ENCODE measurements at places on chromosomes 5 and 9. TPM values are rescaled to one million over a fixed set of nuclear protein-coding genes. Genes with fewer than 3 reads are reported as not detected.

GRCh38 chr9:94139672-94140417, 55.6 kb downstream of the PTPDC1 start:
- no peak for DNase-seq

DNA sequence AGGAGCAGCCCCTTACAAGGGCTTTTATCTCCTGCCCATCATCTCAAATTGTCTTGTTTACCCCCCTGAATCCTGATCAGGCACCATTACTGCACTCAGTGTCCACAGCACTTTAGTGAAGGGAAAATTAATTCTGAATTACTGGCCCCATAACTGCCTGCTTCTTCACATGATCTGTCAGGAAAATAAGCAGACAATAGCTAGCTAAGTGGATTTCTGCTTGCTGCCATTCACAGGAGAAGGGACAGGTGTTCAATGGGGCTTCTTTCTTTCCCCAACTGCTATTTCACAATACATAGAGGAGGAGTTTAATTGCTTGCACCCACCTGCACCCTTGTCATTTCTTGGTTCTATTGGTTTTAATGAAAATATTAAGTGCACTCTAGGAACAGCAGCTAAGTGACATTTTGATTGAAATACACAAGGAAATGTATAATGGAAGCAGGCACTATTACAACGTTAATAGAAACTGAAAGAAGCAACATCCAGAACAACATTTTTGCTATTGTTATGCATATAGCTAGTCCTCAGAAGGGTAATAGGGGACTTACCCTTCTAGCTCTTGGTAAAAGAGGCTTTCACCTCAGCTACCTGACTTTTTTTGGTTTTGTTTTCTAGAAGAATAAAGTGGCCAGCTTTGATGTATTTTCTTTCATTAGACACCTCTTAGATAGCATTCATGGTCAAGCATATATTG, 599.3 kb upstream of the TLE4 start:
- DNase-seq: no peak

DNA sequence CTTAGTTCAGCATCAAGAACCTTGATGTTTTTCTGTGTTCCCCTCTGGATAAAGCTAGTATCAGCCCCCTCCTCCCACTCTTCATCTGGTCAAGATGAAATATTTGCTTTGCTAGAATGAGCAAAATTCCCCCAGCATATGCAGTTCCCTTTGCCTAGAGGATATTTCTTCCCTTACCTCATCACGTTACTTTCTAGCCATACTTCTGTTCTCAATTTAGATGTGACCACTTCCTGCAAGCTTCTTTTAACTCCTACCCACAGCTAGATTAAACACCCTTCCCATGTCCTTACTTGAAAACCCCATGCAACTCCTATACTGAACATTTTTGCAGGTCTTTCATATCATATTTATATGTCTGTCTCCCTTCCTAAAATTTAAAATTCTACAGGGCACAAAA, 178.9 kb upstream of the TUSC1 start:
- DNase-seq: no peak

Gene SLC36A3
- total RNA-seq: not detected

- no peak for DNase-seq
Observed at GRCh38 chr9:118529210-118529609, 825.0 kb downstream of the TLR4 start.

DNA sequence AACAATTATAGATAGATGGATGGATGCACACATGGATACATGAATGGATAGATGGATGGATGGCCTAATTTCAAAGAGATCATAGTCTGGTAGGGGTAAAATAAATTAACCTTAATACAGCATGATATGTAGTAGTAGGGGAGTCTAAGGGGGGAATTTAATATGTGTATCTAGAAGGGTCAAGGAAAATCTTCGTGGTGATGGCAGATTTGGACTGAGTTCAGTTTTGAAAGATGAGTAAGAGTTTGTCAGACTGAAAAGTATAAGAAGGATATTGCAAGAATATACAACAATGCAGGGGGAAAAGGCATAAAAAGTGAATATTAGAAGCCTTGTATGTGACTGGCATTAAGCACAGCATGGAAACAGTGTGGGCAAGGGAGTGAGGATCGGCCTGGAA, 98.7 kb downstream of the ZNF462 start:
- no peak for DNase-seq

Gene KCNMB1
- total RNA-seq: not detected

Gene SLC36A2
- not detected for total RNA-seq

Gene CORO2A
- 30.5 TPM for total RNA-seq

Gene SELENOP
- 56.9 TPM for total RNA-seq

DNA sequence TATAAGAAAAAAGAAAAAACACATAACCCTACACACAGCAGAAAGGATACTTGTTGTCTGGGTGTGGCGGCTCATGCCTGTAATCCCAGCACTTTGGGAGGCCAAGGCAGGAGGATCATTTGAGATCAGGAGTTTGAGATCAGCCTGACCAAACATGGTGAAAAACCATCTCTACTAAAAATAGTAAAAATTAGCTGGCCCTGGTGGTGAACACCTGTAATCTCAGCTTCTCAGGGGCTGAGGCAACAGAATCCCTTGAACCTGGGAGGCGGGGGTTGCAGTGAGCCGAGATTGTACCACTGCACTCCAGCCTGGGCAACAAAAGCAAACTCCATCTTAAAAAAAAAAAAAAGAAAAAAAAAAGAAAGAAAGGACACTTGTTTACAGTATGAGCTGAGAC, 147.6 kb upstream of the PITX1 start:
- DNase-seq: no peak

Gene CTSV
- 50.5 TPM for total RNA-seq

Gene WDR38
- total RNA-seq: not detected

DNA sequence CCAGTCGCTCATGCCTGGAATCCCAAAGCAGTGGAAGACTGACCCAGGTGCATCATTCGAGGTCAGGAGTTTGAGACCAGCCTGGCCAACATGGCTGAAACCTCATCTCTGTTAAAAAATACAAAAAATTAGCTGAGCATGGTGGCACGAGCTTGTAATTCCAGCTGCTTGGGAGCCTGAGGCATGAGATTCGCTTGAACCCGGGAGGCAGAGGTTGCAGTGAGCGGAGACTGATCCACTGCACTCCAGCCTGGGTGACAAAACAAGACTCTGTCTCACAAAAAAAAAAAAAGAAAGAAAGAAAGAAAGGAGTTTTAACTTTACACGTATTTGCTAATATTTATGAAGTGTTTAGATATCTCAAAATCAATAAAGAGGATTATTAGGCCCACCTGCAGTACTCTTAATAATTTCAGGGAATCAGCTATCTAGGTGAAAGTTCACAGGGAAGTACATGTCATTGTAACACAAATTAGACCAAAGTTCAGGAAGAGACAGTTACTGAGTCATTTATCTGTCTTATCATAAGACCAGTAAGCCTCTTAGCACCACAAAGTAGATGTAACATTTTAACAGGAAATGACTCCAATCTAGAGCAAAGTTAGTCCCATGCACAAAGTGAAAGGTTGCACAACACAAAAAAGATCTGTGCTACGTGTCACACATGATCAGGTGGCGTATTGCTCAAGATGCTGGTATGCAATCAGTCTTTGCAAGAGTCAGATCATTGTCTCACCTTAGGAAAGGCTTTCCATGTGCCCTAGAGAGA, 34.1 kb upstream of the PLIN2 start:
- DNase-seq: no peak

Gene IFNB1
- not detected for total RNA-seq

- peak; percentile 7 for DNase-seq
Observed at GRCh38 chr5:9283473-9283872, 262.4 kb downstream of the SEMA5A start.

Gene RAI14
- total RNA-seq: 65.4 TPM

DNA sequence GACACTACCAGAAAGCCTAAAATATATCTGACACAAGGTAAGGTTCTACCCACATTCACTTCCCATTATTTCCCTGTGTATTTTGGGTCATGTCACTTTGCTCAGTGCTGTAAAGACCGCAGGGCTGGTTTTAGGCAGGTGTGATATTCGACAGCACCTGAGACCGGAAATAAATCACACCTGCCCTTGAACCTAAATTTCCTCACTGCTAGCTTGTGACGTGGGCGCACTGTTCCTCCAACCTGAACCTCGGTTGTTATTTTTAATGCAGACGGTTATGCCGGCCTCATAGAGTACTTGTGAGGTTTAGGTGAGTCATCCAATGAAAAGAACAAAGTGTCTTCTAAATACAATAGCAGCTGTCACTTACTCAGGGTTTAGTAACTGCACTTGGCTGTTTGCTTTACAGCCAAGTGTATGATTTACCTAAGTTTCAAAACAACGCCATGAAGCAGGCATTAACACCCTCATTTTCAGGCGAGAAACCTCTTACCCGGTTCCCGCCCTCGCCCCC, 20.7 kb upstream of the ZNF782 start:
- no peak for DNase-seq

Gene SCGB3A1
- not detected for total RNA-seq

DNA sequence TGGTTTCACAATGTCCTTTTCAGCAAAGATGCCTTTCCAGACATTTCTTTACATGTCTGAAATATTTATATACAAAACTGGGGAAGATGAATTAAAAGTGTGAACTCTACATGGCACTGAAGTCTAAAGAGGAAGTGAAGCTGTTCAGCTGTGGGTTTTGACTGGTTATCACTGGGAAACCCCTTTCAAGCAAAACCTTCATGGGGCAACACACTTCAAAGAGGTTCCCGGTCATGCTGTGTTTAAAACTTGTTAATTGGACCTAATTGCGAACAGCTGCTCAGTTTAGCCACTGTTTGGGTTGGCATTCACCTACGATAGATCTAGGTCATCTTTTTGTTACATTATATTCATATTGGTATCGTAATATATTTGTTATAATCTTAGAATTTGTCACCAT, 20.0 kb upstream of the GDNF start:
- no peak for DNase-seq

GRCh38 chr5:133652951-133653759, 40.8 kb upstream of the FSTL4 start:
- no peak for DNase-seq

Gene EPB41L4B
- 11.8 TPM for total RNA-seq

GRCh38 chr5:178793151-178793550, 62.7 kb upstream of the ZNF354A start:
- DNase-seq: peak; percentile 79

Gene LRRC19
- total RNA-seq: not detected

DNA sequence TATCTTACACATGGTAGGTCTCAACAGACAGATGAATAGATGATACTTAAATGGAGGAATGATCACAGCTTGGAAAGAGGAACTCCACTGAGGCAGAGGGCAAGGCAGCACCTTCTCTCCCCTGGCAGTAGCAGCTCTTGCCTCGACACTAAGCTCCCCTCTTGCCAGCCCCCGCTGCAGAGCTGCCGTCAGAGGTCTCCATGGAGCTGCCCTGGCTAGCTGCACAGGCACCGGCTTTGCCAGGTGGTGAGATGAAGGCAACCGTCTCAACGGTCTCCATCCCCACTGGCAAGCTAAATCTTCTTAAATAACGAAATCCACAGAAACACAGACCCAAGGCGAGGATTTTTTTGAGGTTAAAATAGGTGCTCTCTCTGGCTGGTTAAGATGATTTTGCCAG, 81.2 kb downstream of the CRB2 start:
- DNase-seq: no peak

Gene FAM81B
- total RNA-seq: not detected

DNA sequence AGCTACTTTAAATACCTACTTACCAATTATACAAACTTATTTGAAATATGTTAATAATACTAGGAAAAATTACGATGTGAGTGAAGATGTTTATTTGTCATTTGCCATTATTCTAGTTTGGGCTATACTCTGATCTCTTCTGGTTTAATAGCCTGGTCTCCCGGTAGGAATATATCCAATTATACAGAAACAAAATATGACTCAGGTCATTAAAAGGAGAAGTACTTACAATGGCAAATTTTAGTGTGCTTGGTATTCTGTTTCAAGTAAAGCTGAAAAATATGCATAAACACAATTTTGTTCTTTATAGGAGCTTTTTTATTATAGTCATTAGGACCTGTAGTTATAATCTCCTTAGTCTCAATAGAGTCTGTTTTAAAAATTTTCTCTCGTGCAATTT, 176.8 kb downstream of the SLCO4C1 start:
- DNase-seq: no peak

Gene TRIM36
- 11.7 TPM for total RNA-seq

DNA sequence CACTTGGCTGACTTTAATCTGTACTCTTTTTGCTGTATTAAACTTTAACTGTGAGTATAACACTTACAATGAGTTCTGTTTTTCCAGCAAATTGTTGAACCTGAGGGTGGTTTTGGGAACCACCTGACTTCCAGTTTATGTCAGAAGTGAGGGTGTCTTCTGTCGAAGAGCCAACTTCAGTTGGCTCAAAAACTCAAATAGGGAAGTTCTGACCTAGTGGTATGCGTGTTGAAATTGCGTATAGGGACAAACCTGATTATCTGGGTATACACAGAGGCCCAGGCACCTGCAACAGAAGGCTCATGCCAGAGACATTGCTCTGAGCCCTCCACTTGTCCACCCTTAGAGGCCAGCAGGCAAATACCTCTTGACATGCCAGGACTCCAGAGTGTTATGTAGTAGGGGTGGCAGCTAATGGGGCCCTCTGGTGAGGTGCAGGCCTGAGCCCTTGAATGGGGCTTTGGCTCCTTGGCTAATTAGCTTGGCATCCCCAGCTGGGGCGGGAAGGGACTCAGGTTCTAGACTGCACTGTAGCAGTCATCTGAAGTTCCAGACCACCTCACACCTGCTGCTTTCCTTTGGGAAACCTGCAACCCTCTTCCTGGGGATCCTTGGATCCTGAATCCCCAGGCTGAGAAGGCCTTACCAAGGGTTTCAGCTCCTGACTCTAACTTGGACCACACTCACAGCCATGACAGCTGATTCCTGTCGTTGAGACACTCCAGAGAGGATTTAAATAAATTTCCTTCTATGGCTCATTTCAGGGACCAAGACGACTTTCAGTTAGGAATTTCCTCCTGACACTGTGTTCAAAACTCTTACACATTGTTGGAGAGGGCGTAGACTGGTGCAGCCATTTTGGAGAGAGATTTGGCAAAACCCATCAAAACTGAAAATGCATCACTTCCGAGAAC, 189.6 kb downstream of the HSPA4 start:
- no peak for DNase-seq

DNA sequence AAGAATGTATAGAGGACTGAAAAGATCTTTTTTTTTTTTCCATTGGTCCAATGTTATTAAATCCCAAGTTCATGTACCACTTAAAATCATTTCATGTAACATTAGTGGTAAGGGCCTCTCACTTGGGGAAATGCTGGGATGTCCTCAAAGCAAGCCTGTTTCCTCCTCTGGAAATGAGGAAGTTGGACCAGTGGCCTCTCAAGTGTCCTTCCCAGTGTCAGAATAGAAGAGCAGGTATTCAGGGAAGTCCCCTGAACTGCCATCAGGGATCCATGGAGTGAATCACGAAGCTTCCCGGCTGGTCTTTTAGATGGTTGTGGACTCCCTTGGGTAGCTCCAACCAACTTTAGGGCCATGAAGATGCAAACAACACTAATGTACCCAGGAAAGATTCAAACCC, 55.2 kb upstream of the AFAP1L1 start:
- no peak for DNase-seq

GRCh38 chr9:70535546-70536323, 121.3 kb upstream of the KLF9 start:
- DNase-seq: no peak

Measured in H7 (cell line).